ENCODE measurements at places on chromosomes 1 and 21.

DNA sequence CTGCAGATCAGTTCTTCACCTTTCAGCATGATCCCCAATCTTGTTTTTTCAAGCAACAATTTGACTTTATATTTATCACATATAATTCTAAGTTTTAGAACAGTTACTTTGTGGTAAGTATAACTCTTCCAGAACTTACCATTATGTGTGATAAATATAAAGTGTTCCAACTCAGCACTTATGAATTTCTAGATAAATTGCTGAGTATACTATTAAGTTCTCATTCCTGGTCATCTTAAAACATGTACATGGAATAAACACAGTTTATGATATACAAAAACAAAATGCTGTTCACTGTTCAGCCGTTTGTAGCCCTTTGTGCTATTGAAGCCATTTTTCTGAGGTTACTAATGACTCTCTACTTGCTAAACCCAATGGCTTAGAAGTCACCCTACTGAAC is 5.1 kb upstream of the XPR1 start:
- DNase-seq, result no peak

DNA sequence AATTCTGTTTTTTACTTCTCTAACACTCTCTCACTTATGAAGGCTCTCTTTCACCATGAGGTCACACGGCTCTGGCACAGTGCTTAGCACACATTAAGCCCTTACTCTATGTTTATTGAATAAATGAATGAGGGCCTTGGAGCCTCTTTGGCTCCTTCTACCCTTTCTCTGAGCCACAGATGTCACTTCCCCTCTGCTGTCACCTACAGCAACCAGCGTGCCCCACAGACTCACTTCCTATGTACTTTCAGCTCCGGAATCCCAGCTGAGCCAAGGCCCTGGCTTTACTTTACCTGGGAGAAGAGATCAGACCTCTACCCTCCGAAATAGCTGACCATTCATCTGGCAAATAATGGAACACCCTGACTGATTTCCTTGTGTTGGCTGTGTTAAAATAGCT is 53.7 kb upstream of the HMCN1 start:
- no peak for DNase-seq

DNA sequence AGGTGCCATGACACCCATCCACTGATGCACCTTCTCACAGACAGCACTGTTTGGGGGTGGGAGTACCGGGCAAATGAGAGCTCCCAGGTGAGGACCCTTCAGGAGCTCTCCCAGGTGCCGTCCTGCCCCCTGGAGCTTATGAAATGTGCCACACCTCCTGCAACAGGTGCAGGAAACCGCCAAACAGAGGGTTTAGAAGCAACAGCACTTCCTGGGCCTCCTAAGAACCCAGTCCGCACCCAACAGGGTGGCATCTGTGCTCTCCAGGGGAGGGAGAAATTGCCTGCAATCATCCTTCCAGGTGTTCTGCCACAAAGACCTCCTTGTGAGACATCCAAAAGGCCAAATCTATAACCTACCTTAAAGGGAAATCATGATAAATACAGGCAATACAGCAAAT is 87.7 kb upstream of the ATP1B1 start:
- no peak for DNase-seq

GRCh38 chr1:46362158-46362557 is 21.6 kb downstream of the NSUN4 start:
- no peak for DNase-seq

- DNase-seq, result no peak
Measured at GRCh38 chr1:62286786-62287224, 32.4 kb downstream of the KANK4 start.

GRCh38 chr1:202286622-202287097 is 55.1 kb downstream of the UBE2T start:
- no peak for DNase-seq

DNA sequence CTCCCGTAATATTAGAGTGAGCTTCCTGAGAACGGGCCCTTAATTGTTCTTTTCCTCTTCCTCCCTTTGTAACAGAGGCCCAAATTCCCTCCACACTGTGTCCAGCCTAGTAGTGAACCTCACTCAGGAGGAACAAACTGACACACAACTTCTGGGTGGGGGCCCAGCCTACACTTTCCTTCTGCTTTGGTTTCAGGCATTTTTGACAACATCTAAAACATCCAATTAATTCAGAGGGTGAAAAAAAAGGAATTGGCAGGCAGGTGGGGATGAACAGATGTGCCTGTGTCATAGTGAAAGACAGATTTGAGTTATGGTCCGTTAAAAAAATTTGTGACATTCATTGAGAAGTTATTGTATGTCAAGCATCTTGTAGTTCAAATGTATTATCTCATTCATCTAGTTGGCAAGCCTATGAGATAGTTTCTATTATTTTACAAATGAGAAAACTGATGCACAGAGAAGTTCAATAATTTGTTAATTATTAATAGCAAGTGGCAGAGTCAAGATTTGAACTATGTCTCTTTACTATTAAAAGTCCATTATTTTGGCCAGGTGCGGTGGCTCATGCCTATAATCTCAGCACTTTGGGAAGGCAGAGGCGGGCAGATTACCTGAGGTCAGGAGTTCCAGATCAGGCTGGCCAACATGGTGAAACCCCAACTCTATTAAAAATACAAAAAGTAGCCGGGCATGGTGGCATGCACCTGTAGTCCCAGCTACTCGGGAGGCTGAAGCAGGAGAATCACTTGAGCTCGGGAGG is 41.6 kb upstream of the LRIG2 start:
- peak; percentile 68 for DNase-seq

DNA sequence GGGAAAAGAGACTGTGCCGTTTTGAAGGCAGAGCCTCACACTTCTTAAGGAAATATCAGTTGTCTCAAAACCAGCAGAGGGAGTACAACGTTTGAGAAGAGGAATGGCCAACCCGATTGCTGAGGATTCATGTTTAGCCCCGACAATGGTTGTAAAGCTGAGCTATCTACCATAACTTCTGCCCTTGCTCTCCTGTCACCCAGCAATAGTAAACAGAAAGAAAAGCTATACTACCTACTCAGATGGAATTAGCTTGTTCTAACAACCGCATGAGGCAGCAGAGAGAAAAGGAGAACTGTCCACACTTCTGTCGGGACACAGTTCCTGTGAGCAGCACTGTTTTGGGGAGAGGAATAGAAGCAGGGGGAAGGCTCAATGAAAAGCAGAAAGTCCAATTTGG is 91.2 kb downstream of the SLC45A1 start:
- no peak for DNase-seq

- DNase-seq, result no peak
Measured at GRCh38 chr1:180157108-180157507, 2.4 kb downstream of the QSOX1 start.

DNA sequence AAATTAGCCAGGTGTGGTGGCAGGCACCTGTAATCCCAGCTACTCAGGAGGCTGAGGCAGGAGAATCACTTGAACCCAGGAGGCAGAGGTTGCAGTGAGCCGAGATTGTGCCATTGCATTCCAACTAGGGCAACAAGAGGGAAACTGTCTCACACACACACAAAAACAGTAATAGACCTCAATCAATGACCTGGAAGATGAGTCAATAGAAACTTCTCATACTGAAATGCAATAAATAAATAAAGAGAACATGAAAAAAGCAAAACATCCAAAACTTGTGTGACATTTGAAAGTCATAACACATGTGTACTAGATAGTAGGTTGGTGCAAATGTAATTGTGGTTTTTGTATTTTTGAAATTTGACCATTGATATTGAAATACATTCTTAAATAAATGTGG is 1338.5 kb downstream of the AMY1C start:
- DNase-seq, result no peak

GRCh38 chr1:166166698-166167571 is at the start of gene FAM78B:
FAM78B (minus strand) TSS chr1:166167001; CDS start chr1:166166248, 753 bp downstream.
- peak; percentile 72 for DNase-seq

DNA sequence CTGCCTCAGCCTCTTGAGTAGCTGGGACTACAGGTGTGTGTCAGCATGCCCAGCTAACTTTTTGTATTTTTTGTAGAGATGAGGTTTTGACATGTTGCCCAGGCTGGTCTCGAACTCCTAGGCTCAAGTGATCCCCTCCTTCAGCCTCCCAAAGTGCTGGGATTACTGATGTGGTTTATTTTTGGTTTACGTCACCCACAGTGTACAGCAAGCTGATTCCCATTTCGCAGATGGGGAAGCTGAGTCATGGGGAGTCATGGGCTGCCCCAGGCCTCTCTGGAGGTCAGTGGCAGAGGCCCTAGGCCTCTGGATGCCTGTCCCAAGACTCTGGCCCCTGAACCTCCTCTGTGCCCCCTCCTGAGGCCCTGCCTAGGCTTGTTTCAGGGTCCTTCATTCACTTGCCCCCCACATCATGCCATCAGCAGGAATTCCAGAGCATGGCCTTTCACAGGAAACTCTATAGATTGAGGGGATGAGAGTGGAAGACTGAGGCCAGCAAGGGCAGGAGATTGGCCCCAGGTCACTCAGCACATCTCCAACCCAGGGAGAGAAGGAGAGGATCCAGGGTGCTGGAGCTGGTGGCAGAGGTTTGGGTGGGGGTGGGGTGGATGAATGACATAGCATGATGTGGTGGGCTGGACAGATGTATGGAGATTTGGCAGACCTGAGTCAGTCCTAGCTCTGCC is 266.0 kb downstream of the PTPRU start:
- DNase-seq, result no peak

DNA sequence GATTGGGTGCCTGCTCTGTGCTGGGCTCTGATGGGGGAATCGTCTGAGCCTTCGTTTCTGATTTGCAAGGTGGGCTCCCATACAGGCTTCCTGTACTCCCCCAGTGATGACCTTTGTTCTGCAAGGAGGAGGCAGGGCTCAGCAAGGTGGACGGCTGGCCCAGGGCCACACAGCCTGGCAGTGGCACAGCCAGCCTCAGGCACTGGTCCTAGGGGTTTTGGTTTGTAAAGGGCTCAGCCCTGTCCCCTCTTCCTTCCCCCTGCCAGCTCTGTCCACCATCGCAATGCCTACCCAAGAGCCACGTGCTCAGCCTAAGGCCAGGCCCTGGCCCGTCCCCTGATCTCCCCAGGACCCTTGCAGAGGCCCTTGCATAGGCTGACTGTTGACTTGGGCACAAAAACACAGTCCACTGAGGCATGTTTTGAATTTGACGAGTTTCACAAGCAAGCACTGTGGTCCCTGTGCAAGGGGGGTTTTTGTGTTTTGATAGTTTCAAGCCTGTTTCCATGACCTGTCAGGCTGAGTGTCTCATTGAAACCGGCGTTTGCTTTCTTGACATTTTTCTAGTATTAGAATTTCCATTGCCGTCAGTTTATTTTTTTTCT is 39.5 kb upstream of the TNFRSF1B start:
- no peak for DNase-seq

DNA sequence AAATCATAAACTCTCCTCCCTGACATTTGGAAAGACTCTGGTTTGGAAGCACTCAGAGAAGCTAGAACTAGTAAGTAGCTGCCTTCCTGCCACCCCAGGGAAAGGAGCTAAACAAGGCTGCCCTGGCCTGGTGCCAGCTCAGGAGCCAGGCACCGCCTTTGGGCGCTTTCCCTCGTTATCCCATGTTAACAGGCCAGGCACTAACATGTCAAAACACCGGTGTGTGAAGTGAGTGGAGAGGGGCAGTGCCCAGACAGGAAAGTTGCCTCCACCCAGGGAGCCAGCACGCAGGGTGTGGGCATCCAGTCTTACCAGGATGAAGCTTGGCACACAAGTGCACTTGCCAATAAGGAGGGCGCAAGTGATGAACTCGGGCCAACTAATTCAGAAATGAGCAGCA is 346.8 kb downstream of the RRAGC start:
- DNase-seq, result no peak

GRCh38 chr1:192284927-192285326 is 31.9 kb upstream of the RGS21 start:
- DNase-seq, result no peak

DNA sequence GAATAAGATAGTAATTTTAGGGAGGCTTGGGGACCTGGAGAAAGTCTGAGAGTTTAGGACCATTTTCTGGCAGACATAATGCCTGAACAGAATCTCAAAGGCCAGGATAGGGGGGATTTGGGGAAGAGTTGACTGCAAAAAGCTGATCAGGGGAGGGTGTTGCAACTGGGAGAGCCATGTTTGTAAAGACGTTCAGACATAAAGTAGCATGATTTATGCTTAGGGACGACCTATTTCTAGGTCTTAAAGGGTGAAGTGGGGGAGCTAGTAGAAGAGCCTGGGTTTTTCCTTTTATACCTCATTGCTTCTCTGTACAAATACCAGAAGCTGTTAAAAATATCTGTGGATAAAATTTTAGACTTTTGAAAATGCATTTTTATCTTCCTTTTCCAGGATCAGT is 51.2 kb downstream of the FNBP1L start:
- DNase-seq, result no peak

DNA sequence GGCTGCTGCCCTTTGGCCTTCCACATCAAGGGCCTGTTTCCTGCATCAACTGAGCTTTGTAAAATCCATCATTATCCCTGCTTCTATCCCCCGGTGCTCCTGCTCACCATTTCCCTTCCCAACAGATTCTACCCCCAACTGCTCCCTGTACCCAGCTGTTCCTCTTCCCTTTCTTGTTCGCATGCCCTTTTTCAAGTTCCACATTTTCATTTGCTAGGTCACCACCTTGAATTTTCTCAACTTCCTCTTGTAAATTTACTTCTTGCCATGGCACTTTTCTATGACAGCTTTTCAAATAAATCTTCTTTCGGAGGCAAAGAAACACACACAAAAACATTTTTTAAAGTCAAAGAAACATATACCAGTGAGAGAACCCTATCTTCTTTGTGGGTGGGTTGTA is 330.5 kb upstream of the ADGRL2 start:
- DNase-seq, result no peak

- no peak for DNase-seq
Measured at GRCh38 chr21:30714946-30715345, 3.6 kb downstream of the KRTAP21-3 start.

DNA sequence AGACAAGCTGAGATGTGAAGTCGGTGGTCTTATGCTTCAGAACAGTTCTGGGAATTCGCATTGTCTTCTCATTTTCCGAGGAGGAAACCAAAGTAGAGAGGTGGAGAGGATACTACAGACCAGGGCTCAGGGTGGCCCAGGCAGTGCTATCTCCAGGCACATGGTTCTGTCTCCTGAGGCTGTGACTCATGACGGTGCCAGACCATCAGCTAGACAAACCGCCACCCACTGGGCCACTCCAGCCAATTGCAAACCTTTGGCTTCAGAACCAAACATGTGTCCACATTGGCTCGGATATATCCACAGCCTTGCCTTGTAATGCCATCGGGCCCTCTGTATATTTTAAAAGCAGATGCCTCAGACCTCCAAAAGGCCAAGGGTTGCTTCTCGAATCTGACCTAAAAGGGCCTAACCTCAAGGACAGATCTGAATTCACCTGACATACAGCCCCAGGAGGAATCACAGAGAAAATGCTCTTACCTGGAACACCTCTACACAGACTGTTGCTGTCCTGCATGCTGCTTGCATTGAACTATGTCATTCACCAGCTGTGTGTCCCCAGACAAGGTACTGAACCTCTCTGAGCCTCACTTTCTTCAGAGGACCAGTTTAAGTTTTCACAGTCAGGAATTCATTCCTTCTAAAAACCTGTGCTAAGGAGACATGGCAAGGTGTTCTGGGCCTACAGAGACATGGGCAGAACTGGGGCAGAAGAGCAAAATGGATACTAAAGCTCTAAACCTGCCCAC is 224.9 kb upstream of the JUN start:
- DNase-seq, result no peak

DNA sequence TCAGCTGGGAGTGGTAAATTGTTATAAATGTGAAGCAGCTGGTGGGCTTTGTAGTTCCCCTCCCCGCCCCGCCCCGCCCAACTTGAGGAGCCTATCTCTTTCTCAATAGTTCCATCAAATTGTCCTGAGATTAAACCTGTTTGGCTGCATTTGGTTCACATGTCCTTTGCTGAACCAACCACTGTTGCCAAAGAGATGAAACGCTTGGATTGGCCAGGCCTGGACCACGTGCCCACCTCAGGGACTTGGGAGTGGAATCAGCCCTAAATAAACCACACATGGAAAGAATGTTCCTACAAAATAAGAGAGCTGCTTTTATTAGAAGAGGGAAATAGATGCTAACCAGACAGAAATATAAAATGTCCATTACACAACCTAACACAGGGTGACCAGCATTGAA is 424.9 kb upstream of the KAZN start:
- DNase-seq, result no peak
